ENCODE measurements at places on chromosomes 2 and 18. TPM values are rescaled to one million over a fixed set of nuclear protein-coding genes. Genes with fewer than 3 reads are reported as not detected.

DNA sequence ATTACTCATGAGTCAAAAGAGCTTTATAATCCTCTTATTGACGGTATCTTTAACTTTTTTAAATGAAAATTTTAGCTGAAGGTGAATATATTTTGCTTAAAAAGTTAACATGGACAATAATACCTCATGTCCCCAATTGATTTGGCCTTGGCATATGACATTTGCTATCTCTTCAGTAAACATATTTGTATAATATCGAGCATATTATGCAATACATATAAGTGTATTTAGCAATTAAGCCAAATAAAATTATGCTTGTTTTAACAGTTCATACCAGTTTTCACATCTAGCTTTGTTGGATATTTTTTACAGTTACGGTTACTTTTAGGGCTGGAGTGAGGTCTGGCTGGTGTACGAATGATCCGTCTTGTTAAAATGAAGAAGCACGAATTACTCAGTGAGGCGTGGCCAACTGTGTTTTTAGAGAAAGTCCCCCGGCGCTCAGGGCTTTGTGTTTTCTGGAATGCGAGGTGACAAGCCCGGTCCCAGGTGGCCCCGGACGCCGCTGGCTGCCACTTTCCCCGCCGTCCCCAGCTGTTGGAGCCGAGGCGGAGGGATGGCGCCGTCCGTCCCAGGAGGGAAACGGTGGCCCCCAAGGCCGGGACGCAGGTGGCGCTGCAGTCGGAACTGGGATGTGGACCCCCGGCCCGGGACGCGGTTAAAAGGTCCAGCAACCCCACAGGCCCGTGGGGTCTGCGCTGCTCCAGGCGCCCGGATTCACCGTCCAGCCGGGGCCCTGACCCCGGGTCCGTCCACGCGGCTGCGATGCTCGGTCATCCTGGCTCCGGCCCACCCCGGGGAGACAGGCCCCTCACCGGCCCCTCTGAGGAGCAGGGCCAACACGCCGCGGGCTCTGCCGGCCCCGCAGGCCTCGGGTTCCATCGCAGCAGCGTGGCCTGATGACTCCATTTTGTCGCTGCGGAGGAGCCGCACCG, 41.3 kb downstream of the TMEM18 start:
- peaks cover 4% of the 10 kb centered on the region for H3K4me1 ChIP-seq
- H3K4me3 ChIP-seq, result no peak overlapping the region
- H3K27ac ChIP-seq, result no peak overlapping the region
- H3K36me3 ChIP-seq, result no peaks in the 10 kb centered on the region

Gene ARMC9
- total RNA-seq, result 0.55 TPM

DNA sequence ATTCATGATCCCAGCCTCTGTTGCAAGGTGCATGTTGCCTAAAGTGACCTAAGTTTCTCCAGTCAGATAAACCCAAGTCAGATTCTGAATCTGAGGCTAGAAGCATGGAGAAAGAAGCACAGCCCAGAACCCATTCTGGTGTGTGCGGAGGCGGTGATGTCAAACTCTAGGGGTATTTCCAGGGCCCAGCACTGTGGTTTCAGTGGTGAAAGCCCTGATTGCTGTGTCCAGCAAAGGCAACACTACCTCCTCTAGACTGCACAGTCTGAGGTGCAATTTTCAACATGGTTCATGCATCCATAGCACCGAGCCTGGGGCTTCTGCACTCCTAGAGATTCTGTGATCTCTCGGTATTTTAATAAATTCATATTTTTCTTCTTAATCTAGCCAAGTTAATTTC, 264.8 kb upstream of the KLHL29 start:
- H3K27me3 ChIP-seq, result no peaks in the 10 kb centered on the region
- H3K4me1 ChIP-seq, result no peaks in the 10 kb centered on the region
- no peak for DNase-seq
- no peak overlapping the region for H3K27ac ChIP-seq
- no peak overlapping the region for H3K4me3 ChIP-seq

Gene EVA1A
- not detected for total RNA-seq

Measured in activated CD4-positive, alpha-beta memory T cell treated with anti-CD3 and anti-CD28 coated beads, Interleukin-2, amount 10 ng/mL, durations not matched to agents 7 days and 5 days (primary cell).